H7 (cell line): ENCODE measurements at places on chromosomes 7 and 10. TPM values are rescaled to one million over a fixed set of nuclear protein-coding genes. Genes with fewer than 3 reads are reported as not detected.

DNA sequence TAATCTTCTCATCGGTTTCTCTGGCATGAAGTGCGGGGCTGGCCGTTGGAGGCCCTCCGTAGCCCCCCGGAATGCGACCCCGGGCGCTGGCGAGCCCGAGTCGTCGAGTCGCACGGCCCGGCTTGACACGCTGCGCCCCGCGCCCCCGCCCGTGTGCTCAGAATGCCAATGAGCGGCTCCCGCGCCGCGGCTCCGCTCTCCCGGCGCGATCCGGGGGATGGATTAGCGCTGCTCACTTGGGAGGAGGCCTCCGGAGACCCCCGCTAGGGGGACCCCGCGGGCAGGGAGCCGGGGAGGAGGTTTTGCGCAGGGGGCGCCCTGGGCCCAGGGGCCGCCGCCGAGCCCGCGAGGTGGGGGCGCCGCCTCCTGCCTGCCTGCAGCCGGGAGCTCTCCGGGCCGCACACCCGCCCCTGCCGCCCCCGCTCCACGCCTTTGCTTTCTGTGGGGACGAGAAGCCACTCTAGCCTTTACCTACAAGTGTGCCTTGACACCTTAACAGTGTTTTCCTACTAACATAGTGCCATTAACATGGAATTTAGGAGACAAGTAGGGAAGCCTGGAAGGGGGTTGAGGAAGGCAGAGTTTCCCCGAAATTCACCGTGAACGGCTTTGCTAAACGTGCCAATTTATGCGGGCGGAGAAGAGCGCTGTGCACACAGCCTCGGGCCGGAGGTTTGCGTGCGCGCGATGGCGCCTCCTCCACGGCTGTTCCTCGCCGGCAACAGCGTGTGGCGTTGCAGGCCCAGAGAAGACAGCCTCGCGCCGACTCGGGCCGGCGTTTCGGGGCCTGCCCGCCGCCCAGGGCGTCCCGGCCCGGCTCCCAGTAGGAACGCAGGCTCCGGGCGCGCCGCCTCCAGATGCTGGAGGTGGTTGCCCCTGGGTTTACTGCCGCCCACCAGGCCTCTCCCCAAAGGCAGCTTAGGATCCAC is 7.1 kb downstream of the SHH start:
- peak; percentile 98 for DNase-seq

DNA sequence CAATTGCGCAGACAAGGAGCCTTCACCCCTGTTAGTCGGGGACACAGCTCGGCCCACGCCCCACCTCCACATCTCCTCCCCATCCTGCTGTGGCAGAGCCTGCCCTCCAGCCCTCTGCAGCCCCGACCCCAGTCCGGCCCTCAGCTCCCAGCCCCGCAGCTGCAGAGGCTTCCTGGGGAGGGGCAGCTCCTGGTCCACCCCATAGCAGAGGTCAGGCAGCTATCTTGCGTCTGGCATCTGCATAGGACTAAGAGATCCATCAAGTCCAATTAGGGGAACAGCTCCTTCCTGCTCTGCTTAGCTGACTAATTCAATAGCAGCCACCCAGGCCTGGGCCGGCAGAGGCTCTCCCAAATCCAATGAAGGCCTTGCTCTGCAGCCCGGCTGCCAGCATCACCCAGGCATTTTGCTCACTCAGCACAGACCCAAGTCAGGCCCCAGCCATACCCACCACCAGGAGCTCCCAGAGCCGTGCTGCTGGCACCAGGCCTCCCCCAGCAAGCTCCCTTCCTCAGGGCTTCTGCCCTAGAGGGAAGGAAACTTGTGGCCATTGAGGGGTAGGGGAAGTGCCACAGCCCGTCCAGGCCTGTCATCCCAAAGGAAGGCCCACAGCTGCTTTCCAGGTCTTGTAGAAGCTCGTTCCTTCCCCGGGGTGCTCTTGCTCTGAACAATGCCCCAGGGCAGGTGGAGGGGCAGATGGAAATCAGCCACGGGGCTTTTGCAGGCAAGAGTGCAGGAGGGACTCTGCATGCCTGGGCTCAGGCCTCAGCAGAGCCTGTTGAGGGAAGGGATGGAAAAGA is 106.2 kb upstream of the RET start:
- no peak for DNase-seq

The KCNIP2 gene
- total RNA-seq = 2.3 and 5.9 TPM in 2 replicates

DNA sequence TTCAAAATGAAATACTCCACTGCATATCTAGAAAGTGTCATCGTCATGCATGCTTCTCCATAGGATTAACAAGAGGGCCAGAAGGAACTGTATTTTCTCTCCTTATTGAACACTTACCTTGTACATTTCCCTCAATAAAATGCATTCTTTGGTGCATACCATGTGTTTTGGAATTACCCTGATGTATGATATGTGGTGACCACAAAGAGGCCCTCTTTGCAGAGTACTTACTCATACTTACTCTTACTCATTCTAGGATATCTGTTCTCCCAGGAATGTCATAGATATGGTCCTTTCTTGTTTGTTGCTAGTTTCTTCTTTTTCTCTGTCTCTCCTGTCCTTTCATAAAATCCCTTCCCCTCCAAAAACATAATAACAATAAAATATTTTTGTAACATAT is 1087.1 kb upstream of the POT1 start:
- DNase-seq = no peak

The PTPRN2 gene
- 0.70 and 0.80 TPM in 2 replicates for total RNA-seq

The TUBAL3 gene
- total RNA-seq = 0.11 TPM in 1 of 2 replicates, not detected in the other
